Activated T-cell treated with anti-CD3 and anti-CD28 coated beads, Interleukin-2, amount 50 U/mL, for 72 hours (primary cell): ENCODE measurements at places on chromosomes 11 and 22.

DNA sequence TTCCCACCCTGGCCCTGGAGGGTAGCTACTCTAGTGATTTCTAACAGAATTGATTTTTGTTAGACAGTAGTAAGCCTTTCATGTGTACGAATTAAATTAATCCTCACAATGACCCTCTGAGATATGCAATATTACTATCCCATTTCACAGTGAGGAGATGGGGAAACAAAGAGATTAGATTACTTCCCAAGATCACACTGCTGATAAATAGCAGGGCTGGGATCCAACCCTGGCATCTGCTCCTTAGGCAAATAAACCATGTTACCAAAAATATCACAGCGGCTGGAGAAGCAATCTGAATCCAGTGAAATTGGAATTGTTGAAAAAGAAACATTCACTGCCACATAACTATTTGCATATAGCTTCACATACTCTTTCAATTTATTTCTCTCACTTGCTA is 12.8 kb upstream of the CAVIN3 start:
- no peak for DNase-seq

GRCh38 chr11:85752890-85753581 is 57.9 kb downstream of the SYTL2 start:
- peak; percentile 91 for DNase-seq

GRCh38 chr11:15204711-15205110 is 90.0 kb downstream of the INSC start:
- DNase-seq: no peak

DNA sequence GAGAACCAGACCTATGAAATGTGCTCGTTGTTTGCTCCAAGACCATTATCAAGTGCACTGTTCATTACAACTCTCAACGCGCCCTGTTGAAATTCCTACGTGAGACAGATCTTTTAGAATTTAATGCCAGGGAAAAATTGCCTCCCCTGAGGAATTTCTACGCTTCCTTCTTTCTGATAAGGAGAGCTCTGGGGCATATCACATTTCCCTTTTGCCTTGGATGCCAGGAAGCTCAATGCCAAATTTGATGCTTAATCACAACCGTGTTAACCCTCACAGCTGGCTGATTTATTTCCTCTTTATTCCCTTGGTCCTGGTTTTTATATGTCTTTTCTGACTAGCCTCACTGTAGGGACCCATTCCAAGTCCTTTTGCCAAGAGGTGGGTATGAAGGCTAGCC is 109.4 kb downstream of the MICAL2 start:
- no peak for DNase-seq

GRCh38 chr11:19918302-19919049 is 205.8 kb downstream of the NAV2 start:
- no peak for DNase-seq

DNA sequence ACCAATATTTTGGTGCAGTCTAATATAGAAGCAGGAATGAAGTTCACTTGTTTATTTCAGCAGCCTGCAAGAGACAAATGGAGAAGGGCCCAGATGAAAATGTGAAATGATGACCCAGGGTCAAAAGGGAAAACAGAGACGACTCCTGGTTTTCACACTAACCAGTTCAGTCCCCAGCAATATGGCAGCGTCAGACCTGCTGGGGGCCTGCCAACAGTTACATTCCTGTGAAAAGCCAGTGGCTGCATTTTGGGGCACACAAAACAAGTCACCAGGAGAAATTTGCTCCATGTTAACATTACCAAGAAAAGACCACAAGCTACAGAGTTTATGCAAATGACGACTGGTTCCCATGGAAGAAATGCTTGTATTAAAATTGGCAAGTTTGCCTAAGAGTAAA is 80.2 kb downstream of the CCDC34 start:
- no peak for DNase-seq

DNA sequence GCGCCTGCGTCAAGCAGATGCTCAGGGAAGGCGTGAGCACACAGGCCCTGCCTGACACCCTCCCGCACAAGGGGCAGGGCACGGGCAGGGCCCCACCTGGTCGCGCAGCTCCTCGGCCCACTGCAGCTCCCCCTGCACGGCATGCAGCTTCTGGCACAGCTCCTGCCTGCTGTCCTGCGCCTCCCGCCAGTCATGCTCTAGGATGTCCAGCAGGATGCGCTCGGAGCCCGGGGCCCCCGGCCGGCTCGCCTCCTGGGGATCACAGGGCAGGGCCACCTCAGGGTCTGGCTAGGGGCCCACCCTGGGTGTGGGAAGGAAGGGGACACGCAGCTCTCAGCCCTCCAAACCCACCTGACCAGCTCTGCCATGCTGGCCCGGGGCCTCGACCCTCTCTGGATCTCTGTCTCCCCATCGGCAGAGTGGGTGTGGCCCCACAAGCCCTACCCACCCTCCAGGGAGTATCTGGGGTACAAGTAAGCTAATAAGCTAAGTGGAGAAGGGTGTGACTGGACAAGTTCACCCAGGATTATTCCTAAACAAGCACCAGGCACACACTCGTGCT is 10.7 kb downstream of the CARD10 start:
- no peak for DNase-seq

GRCh38 chr22:44493206-44493605 is 4.8 kb downstream of the RTL6 start:
- no peak for DNase-seq

GRCh38 chr11:46270684-46271083 is 6.8 kb upstream of the CREB3L1 start:
- DNase-seq: no peak

- DNase-seq: no peak
Measured at GRCh38 chr11:71309611-71310010, 57.2 kb upstream of the SHANK2 start.

GRCh38 chr11:120863359-120863758 is 160.5 kb upstream of the TBCEL start:
- no peak for DNase-seq

- DNase-seq: no peak
Measured at GRCh38 chr22:39418696-39419095, 19.1 kb downstream of the TAB1 start.

DNA sequence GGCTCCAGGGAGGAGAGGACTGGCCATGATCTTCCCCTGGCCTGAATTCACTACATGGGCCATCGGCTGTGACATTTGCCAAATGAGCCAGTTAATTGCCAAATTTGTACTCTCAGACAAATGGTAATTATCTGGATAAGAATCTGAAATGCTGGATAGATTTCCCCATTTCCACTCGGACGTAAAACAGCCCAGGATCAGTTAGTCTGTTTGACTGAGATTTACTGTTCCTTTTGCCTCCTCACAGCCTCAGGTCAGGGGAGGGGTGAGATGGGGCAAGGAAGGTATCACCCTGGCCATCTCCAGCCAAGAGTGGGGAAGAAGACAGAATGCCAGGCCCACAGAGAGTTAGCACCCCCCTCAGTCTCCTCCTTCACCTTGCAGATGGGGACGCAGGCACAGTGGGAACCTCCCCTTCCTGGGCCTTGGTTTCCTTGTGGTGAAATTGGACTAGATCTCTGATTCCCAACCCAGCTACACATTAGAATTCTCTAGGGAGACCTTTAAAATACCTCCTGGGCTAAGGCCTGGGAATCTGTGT is 5.2 kb downstream of the TRIM29 start:
- DNase-seq: no peak

GRCh38 chr22:46909237-46910030 is 147.0 kb downstream of the TBC1D22A start:
- DNase-seq: no peak

DNA sequence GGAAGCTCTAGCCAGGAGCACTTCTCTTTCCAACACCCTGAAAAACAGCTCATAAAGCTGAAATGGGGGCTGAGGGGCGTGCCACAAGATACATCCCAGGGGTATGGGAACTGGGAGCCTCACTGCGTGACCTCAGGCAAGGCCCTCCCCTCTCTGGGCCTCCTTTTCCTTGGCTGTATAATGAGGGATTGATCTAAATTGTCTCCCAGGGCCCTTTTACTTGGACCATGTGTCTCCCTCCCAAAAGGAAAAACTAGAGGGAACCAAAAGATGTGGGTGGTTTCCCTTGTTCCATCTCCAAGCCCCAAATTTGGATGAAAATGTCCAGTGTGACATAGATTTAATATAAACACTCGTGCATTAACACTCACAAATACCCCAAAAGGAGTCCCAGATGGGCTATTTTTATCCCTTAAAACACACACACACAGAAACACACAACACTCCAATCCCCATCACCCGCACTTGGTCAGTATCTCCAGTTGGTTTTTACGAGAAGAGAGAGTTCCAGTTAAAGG is 25.9 kb upstream of the SMTN start:
- no peak for DNase-seq

DNA sequence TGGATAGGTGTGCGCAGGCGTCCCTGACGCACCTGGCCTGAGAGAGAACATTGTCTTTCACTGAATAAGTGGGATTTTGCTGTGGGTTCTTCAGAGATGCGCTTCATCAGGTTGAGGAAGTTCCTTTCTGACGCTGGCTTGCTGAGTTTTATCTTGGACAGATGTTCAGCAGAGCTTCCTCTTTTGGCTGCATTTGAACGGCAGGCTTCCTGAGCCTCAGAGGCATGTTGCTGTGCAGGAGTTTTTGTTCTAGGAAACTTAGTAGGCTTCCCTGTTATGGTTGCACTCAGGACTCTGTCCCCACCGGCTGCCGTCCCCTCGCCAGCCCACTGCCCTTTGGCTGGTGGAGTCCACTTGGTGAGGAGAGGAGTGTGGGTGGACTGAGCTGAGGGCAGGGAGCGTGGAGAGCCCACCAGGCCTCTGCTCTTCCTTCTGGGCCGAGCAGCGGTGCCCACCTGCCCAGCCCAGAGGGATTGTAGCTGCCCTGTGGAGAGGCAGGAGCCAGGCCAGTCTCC is 17.2 kb downstream of the FRMD8 start:
- no peak for DNase-seq

GRCh38 chr11:125110506-125110905 is 920 bp downstream of the TMEM218 start:
- peak; percentile 14 for DNase-seq

DNA sequence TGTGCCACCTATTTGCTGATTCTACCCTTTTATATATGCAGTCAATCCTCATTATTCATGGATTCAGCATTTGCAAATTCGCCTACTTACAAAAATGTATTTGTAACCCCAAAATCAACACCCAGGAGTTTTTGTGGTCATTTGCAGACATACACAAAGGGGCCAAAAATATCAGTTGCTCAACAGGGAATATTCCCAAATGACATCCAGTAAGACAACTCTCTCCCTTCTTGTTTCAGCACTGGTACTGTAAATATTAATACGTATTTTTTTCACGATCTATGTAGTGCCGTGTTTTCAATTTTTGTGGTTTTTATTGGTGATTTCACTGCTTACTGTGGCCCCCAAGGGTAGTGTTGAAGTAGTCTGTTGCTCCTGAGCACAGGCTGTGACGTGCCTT is 11.8 kb upstream of the CAVIN3 start:
- no peak for DNase-seq

DNA sequence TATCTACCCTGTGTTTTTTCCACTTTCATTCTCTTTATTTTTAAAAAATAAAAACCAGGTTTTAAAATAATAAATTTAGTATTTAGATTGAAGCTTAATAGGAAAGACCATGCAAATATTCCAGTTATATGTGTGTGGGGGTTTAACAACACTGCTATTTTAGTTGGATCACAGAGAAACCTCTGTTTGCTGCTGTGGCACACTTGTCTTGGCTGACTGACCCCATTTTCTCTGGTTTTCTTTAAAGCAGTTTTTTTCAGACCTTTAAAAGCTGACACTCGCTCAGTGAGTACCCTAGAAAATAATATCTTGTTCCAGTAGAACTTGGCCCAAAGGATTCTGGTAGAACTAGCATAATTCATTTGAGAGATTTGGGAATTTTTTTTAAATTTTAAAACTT is 31.6 kb downstream of the ACER3 start:
- DNase-seq: no peak

DNA sequence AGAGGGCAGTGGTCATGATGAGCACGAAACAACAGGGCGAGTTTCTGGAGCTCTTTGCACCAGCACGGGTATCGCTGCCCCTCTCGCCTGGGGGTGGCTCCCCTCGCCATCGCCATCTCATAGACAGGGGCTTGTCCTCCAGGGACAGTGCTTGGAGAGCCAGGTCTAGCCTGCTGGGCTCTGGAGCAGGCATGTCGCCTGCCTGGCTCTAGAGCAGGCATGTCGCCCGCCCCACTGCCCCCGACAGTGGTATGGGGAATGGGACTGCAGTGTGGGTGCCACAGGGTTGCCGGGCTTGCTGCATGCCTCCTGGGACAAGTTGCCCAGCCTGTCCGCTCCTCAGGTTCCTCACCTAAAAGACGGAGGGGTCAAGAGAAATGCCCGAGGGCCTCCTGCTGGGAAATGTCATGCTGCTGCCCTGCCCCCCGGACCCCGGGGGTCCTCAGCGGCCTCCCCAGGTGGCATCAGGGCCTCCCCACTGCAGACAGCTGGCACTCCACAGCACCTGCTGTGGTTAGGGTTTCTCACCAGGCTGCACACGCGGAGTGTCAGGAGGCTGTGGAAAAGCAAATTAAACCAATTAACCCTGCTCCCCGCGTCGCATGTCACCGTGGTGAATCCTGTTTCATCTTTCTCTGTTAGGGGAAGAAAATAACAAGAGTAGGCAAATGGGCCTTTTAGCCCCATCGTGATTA is 403.0 kb downstream of the TBC1D22A start:
- DNase-seq: no peak

DNA sequence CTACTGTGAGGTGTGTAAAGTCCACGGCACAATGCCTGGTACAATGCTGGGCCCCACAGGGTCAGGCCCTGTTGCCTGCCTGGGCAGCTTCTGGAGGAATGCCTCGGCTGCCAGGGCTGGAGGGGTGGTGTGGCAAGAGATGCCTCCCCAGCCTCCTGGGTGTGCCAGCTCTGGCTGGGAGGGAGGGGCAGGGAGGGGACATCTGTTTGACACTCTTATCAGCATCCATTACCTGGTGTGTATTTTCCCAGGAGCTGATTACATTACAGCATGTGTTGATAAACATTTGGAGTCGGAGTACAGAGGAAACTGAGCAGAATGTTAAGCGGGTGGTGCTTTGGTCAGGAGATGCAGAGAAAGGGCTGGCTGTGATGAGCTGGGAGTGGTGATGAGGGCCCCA is 11.0 kb upstream of the NECTIN1 start:
- DNase-seq: no peak

- DNase-seq: no peak
Measured at GRCh38 chr11:83540112-83540675, 254.0 kb upstream of the CCDC90B start.

GRCh38 chr11:46655631-46656030 is 38.3 kb downstream of the ATG13 start:
- no peak for DNase-seq

DNA sequence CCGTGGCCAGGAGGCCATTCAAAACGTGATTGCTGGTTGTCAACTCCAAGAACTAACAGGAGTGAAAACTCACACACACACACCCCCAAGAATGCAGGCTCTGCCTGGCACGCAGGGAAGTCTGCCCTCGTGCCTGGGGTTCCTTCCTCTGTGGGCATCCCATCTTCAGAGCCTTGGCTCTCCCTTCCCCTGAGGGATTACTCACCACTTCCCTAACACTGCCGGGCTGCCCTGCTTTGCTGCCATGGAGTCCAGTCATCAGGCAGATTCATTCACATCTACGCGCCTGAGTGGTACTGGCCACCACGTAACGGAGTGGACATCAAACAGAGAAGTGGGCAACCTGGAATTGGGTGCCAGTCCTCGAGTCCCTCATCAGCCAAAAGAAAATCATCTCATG is 120.7 kb upstream of the TMEM45B start:
- no peak for DNase-seq

- DNase-seq: peak; percentile 56
Measured at GRCh38 chr11:103035791-103036434, 56.0 kb downstream of the DCUN1D5 start.

GRCh38 chr11:46050662-46051061 is 70.6 kb downstream of the PHF21A start:
- no peak for DNase-seq
